Stimulated activated CD8-positive, alpha-beta memory T cell treated with anti-CD3 and anti-CD28 coated beads, Interleukin-15, amount 100 ng/mL, for 48 hours (primary cell): ENCODE measurements at places on chromosomes 7 and 10.

DNA sequence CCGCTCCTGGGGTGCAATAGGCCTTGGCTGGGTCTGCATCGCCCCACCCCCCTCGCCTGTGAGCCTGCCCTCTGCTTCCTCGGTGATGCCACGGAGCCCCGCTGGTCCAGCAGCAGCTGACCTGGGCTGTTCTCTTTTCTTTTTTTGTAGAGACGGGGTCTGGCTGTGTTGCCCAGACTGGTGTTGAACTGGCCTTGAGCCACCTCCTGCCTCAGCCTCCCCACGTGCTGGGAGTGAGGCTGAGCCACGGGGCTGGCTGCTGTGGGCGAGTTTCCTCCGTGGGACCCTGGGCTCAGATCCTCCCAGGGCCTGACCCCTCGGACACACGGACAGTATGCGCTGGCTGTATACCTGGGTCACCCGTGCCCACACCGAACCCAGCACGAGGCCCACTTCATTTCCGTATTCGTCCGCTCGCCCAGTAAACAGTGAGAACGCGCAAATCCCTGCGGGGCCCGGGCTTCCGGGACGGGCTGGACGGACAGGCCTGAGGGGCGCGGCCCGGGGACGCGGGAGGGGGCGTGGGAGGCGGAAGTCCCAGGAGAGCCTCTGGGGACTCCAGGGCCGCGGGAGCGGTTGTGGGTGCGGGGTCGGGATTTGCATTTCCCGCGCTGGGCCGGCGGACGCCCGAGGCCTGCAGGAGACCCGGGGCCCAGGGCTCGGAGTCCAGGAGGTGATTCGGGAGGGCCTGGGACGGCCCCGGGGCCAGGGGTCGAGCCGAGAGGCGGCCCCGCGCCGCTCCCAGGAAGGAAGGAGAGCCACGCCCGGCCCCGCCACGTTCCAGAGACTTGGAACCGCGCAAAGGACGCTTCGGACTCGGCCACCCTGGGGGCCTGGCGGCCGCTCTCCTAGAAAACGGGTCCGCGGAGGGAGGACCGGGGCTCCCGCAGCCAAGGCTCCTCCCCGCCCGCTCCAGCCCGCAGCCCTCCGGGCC is 57.7 kb upstream of the DNAJB6 start:
- no peak for DNase-seq

- DNase-seq = no peak
Measured at GRCh38 chr7:138138244-138138643, 62.0 kb downstream of the AKR1D1 start.

DNA sequence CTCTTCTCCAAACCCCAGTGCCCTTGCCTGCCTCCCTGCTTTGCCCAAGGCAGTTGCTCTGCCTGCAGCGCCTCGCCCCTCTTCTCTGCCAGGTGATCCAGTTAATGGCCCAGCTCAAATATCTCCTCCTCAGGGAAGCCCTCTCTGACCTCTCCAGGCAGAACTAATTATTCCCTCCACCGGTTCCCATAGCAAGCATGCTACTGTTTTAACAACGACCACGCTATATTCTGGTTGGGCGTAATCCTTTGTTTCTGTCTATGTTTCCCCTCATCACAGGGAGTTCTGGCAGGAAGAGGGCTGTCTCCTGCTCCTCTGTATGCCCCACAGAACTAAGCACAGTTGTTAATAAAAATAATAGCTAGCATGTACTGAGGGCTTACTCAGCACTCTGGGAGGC is 36.8 kb upstream of the R3HCC1L start:
- no peak for DNase-seq

GRCh38 chr7:131383417-131384285 is 56.0 kb downstream of the MKLN1 start:
- no peak for DNase-seq

DNA sequence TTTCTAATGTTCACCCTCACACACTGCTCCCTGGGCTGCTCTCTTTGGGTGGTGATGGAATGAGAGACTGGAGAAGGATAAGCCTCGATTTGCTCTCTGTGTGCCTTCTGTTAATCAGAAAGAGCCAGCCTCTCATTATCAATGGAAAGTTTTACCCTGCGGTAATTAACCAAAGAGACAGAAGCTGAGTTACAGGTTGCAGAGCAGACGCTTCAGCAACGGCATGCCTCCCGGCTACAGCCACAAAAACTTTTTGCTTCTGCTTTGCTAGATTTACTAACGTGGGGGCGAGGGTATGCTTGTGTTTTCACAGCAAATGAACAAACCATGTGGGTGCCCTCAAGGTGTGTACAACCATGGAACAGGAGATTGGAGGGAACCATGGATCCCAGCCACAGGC is 18.0 kb downstream of the GIMAP4 start:
- DNase-seq = no peak

- DNase-seq = no peak
Measured at GRCh38 chr10:28523725-28524252, 9.1 kb upstream of the WAC start.

DNA sequence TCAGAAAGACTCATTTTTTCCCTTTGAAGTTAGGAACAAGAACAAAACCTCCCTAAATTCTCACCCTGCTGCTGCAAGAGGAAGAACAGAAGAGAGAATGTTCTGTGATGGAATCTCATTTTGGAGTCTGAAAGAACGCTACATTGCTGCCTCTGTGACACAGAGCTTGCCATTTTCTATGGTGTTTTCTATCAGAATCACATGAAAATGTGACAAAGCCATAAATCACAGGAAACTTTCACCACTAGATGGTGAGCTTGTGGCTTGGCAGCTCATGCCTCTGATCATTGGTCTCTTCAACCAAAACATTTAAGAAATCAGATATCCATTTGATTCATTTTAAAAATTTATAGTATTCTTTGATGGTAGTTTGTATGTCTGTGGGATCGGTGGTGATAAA is 82.9 kb downstream of the CADPS2 start:
- no peak for DNase-seq

DNA sequence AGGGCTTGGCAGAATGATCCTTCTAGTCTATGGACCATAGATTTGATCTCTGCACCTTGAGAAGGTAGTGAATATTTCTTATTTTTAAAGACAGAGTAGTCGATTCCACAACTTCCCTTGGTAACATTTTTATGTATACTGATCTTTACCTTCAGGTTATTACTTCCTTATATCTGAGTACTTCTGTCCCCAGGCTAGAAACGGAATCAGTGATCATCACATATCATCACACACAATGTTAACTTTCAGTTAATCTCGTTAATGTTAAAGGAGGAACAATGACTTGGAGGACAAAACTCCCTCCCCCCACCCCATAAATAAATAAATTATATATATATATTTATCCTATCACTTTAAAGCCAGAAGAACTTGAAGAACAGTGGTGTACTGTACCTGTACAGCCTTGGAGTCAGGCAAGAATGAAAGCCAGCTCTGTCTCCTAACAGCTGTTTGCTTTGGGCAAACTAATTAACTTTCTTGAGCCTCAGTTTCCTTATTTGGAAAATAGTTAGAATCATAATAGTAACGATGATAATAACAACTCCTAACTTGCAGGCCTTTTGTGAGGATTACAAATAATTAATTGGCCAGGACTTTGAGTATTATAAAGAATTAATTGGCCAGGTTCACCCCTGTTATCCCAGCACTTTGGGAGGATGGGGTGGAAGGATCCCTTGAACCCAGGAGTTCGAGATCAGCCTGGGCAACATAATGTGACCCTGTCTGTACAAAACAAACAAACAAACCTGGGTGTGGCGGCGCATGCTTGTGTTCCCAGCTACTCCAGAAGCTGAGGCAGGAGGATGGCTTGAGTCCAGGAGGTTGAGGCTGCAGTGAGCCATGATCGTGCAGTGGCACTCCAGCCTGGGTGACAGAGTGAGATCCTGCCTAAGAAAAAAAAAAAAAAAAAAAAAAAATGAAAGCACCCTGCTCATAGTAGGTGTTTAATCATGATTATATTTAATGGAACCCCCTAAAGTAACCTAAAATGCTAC is 63.5 kb downstream of the SAMD9 start:
- DNase-seq = no peak

DNA sequence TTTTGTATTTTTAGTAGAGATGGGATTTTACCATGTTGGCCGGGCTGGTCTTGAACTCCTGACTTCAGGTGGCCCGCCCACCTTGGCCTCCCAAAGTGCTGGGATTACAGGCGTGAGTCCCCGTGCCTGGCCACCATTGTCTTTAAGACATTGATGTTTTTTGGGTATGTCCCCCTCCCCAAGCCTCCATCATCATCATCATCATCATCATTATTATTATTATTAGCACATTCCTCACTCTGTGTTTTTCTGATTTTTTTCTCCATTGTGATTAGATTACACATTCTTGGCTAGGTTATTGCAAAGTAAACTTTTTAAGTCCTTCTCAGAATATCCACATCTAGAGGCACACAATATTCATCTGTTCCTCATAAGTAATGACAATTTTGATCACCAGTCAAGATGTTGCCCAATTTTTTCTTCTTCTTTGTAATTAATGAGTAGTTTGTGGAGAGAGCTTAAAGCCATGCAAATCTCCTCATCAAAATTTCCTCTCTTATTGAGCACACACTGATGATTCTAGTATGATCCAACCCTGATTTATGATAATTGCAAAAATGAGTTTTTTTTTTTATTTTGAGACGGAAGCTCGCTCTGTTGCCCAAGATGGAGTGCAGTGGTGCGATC is 47.5 kb downstream of the EPC1 start:
- no peak for DNase-seq

GRCh38 chr10:89147256-89147655 is 59.9 kb downstream of the CH25H start:
- DNase-seq = no peak

DNA sequence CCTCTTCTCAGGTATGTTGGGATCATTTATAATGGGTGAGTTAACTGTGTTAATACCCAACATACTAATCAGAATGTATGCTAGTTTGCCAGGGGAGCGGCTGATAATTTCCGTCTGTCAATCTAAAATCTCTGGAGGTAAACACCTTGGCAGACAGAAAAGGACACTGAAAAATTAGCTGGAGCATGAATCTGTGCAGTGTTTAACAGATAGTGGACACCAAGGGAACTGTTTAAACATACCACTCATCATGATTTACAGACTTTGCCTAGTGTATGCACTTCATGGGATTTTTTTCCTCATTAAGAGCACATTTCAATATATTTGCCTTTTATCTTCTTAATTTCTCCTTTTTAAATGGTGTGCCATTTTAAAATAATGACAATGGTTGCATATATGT is 68.2 kb downstream of the SLC13A1 start:
- DNase-seq = no peak

- DNase-seq = no peak
Measured at GRCh38 chr7:68840991-68841390, 757.3 kb upstream of the AUTS2 start.

- no peak for DNase-seq
Measured at GRCh38 chr10:118031351-118032075, 15.2 kb downstream of the RAB11FIP2 start.

DNA sequence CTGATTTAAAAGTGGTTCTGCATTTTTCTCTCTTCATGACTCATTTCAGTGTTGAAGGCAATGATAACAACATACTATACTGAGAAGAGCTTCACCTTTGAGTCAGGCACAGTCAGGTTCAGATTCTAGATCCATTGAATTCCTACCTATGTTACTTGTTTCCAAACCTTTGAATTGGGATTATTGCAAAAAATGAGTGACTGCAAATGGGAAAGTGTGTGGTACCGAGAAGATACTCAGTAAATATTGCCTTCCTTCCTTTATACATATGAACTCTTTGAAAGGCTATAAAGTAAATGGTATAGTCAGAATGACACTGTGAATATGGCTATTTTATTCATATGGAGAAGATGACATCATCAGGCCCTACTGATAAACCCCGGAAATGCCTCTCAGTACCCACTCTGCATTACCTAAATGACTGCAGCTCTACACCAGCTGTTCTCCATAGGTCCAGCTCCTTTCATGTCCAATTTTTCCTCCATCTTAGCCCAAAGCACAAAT is 66.7 kb upstream of the FGL2 start:
- no peak for DNase-seq

DNA sequence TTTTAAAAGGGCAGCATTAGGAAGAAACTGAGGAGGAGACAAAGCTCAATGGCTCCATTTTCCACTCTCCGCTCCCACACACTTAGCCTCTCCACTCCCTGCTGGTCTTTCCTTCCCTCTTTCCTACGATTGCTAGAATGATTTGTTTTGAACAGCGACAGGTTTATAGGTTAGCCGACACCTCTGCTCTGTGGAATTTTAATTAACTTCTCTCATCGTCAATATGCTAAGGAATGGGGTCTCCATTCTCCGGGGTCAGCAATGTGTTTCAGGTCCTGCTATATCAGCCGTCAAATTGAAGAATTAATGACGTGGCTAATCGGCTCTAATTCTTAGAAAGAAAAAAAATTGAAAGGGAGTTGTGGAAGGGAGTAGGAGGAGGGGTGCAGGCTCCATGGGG is 28.9 kb downstream of the FBXW4 start:
- DNase-seq = no peak
